ENCODE measurements at places on chromosomes 2 and 18.

DNA sequence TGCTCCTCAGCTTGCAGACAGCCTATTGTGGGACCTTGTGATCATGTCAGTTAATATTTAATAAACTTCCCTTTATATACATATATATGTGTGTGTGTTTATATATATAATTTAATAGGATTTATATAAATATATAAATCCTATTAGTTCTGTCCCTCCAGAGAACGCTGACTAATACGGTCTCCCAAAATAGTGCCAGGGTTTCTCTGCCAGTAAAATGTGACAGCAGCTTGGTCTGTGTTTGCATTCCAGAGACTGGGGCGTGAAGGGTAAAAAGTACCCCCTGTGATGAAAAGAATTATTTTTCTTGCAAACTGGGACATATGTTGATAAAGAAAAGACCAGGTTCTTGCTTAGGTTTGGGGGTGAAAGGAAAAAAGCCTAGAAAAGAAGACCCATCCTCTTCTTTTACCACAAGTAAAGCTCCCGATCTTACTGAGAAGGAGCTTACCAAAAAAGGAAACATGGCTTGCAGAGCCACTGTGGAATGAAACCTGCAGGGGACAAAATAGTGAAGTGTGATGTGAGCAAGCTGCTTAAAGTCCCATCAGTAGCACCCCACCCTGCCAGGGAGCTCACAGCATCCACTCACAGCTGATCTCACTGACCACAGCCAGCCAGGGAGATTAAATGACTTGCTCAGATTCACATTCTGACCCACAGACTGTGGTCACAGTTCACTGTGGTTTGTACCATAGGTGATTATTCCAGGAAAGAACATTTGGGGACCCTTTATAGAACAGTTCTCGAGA, 110.9 kb upstream of the RMP24 start:
- H3K4me1 ChIP-seq, result no peaks in the 10 kb centered on the region
- H3K27me3 ChIP-seq, result no peaks in the 10 kb centered on the region
- H3K4me3 ChIP-seq, result no peak overlapping the region
- H3K27ac ChIP-seq, result no peak overlapping the region
- no peak for DNase-seq

GRCh38 chr2:27667446-27667845, 3.8 kb downstream of the SLC4A1AP start:
- H3K36me3 ChIP-seq, result peaks cover 55% of the 10 kb centered on the region
- H3K4me1 ChIP-seq, result peaks cover 27% of the 10 kb centered on the region
- H3K27me3 ChIP-seq, result no peaks in the 10 kb centered on the region
- H3K4me3 ChIP-seq, result no peak overlapping the region
- no peak for DNase-seq

DNA sequence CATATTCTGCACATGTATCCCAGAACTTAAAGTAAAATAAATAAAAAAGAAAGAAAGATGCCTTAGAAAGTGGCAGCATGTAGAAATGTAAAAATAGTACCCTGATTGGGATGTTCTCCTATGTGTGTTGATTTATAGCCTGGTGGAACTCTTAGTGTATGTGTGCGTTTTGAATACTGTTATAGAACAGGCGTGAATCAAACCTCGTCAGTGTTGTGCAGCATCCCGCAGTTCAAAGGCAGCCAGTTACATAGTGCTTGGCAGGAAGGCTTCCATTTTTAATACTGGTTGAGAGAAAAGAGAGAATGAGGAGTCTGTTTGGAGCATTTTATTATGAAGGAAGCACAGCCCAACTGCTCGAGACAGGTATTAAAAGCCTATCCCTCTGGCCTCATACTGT, 49.4 kb downstream of the TANC1 start:
- H3K4me3 ChIP-seq, result no peak overlapping the region
- no peaks in the 10 kb centered on the region for H3K27me3 ChIP-seq
- no peaks in the 10 kb centered on the region for H3K4me1 ChIP-seq
- no peak overlapping the region for H3K27ac ChIP-seq
- H3K36me3 ChIP-seq, result peaks cover 7% of the 10 kb centered on the region

GRCh38 chr2:221571025-221571550, 1.0 kb downstream of the EPHA4 start:
- H3K36me3 ChIP-seq, result no peaks in the 10 kb centered on the region
- peak; percentile 64 for DNase-seq
- peak overlapping the region; percentile 74 for H3K27ac ChIP-seq

DNA sequence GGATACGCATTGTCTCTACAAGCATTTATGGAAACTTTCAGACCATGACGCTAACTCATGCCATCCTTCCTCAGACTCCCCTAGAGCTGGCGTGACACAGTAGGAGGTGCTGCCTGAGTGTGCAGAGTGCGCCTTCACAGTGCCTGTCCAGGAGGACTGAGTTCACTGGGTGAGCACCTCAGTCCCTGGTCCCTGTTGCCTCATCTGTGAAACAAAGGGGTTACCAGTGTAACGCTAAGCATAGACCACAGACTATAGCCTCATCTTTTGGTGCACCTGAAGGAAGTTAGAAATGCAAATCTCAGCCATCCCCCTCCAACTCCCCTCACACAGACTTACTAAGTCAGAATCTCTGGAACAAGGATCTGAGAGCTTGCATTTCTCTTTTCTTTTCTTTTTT, 142.8 kb downstream of the TMEM17 start:
- no peaks in the 10 kb centered on the region for H3K36me3 ChIP-seq
- no peaks in the 10 kb centered on the region for H3K4me1 ChIP-seq
- H3K27me3 ChIP-seq, result no peaks in the 10 kb centered on the region
- no peak overlapping the region for H3K4me3 ChIP-seq
